Activated T-cell treated with anti-CD3 and anti-CD28 coated beads, Interleukin-2, amount 50 U/mL, for 72 hours (primary cell): ENCODE measurements at places on chromosomes 7 and 10. TPM values are rescaled to one million over a fixed set of nuclear protein-coding genes. Genes with fewer than 3 reads are reported as not detected.

GRCh38 chr10:11697718-11698527 lies 44.3 kb upstream of the ECHDC3 start:
- H3K4me1 ChIP-seq, result no peaks in the 10 kb centered on the region
- peak; percentile 15 for DNase-seq
- H3K36me3 ChIP-seq, result no peaks in the 10 kb centered on the region
- peaks cover 28% of the 10 kb centered on the region for H3K27me3 ChIP-seq
- no peak overlapping the region for H3K27ac ChIP-seq
- H3K4me3 ChIP-seq, result no peak overlapping the region

DNA sequence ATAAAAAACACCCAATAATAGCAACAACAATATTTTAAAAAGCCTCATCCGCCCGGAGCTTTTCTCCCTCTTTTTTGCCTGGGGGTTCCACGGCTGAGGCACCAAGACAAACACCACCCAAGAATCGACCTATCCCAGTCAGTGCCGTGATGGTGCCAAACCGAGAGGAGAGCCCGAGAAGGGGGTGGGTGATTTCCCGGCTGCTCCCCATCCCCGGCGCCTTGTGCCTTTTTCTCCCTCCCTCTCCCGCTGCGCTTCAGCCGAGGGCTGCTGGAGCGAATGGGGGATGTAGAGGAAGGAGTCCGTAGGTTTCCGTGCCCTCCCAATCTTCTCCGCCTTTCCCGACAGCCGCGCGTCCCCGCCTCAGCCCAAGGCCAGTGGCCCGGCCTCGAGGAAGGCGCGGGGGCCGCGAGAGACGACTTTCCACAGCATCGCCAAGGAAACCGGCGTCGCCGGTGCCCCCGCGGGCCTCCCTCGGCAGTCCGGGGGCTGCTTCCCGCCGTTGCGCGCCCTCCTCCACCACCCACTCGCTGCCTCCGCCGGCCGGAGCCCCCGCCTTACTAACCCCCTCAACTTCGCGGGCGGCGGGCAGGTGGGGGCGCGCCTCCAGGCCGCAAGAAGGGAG lies 1.3 kb downstream of the EGR2 start:
- peaks cover 31% of the 10 kb centered on the region for H3K36me3 ChIP-seq
- peak overlapping the region; percentile 95 for H3K27ac ChIP-seq
- H3K27me3 ChIP-seq, result peaks cover 6% of the 10 kb centered on the region
- H3K4me1 ChIP-seq, result peaks cover 76% of the 10 kb centered on the region

GRCh38 chr7:3497796-3498195 lies 196.7 kb downstream of the SDK1 start:
- H3K4me3 ChIP-seq, result no peak overlapping the region
- H3K4me1 ChIP-seq, result peaks cover 23% of the 10 kb centered on the region
- no peak overlapping the region for H3K27ac ChIP-seq
- peaks cover 14% of the 10 kb centered on the region for H3K36me3 ChIP-seq
- no peak for DNase-seq

GRCh38 chr7:40716052-40716451 lies 581.2 kb downstream of the SUGCT start:
- DNase-seq, result no peak
- no peak overlapping the region for H3K27ac ChIP-seq
- H3K36me3 ChIP-seq, result no peaks in the 10 kb centered on the region
- H3K4me1 ChIP-seq, result peaks cover 7% of the 10 kb centered on the region
- H3K4me3 ChIP-seq, result no peak overlapping the region

DNA sequence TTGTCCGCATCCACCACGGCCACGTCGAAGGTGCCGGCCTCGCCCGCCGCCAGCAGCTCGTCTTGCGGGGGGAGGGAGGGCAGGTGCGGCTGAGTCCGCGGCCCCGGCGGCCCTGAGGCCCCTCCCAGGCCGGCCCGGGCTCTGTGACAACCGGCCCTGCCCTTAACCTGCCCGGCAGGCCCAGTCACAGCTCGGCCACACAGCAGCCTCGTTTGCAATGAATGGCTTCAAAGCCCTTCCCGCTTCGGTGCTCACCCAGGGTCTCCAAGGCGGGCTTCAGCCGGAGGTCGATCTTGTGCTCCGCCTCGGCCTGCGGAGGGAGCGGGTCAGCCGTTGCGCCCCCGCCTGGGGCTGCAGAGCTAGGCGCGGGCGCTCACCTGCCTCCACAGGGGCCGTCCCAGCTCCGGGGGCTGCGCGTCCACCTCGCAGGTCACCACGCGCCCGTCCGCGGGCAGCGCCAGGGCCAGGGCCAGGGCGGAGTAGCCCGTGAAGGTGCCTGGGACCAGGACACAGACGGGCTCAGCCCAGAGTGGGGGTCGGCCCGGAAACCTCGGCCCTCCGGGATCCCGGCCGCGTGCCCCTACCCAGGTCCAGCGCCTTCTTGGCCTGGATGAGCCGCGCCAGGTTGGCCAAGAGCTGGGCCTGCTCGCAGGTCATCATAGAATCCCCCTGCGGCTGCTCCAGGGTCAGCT lies 928 bp downstream of the COMTD1 start:
- H3K27me3 ChIP-seq, result no peaks in the 10 kb centered on the region
- no peak overlapping the region for H3K27ac ChIP-seq
- peaks cover 33% of the 10 kb centered on the region for H3K4me1 ChIP-seq
- DNase-seq, result no peak
- H3K36me3 ChIP-seq, result peaks cover 9% of the 10 kb centered on the region

- DNase-seq, result no peak
- H3K36me3 ChIP-seq, result no peaks in the 10 kb centered on the region
- H3K4me3 ChIP-seq, result no peak overlapping the region
- H3K27me3 ChIP-seq, result peaks cover 11% of the 10 kb centered on the region
- H3K27ac ChIP-seq, result no peak overlapping the region
Observed at GRCh38 chr7:118220583-118220982, 3.9 kb upstream of the ANKRD7 start.

DNA sequence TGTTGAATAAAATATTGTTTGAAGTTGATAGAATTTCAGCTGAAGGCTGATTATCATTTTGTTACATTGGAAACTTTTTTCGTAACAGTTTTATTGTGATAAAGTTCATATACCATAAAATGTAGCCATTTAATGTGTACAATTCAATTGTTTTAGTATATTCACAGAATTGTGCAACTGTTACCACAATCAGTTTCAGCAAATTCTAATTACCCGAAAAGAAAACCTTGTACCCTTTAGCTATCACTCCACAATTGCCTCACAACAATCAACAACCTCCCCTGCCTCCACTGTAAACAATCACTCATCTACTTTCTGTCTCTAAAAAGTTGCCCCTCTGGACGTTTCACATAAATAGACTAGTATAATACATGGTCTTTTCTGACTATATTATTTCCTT lies 179.7 kb upstream of the BET1 start:
- H3K4me3 ChIP-seq, result no peak overlapping the region
- DNase-seq, result no peak
- no peaks in the 10 kb centered on the region for H3K4me1 ChIP-seq
- peaks cover 25% of the 10 kb centered on the region for H3K27me3 ChIP-seq

- H3K27me3 ChIP-seq, result no peaks in the 10 kb centered on the region
- no peak for DNase-seq
- no peaks in the 10 kb centered on the region for H3K36me3 ChIP-seq
- H3K27ac ChIP-seq, result no peak overlapping the region
- H3K4me3 ChIP-seq, result no peak overlapping the region
Observed at GRCh38 chr10:24255115-24255880, 46.4 kb downstream of the KIAA1217 start.

DNA sequence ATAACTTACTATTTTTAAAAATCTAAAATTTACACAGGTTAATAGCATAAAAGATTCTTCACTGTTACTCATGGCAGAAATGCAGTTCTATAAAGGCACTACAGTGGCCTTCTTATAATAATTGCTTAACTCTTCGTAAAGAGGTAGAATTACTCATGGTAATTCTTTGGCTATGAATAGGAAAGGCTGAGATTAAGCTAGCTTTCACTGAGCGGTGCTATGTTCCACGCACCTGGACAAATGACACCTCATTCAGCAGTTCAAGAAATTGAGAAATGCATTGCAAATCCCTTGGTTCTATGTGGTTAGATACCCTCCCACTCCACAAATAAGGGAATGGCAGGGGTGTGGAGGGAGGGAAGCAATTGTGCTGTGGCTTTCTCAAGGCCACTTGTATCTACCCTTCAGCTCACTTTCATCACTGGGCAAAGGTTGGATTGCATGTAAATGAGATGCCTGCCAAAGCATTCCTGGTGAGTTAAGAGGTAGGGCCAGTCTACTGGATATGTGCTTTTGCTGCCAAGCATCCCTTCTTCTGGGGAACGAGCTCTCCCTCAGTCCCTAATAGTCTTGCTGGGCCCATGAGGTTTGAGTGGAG lies 210.9 kb downstream of the TEX36 start:
- H3K4me3 ChIP-seq, result no peak overlapping the region
- DNase-seq, result no peak
- no peaks in the 10 kb centered on the region for H3K36me3 ChIP-seq
- H3K27me3 ChIP-seq, result no peaks in the 10 kb centered on the region
- no peaks in the 10 kb centered on the region for H3K4me1 ChIP-seq
- H3K27ac ChIP-seq, result no peak overlapping the region

- H3K27ac ChIP-seq, result no peak overlapping the region
- H3K4me1 ChIP-seq, result no peaks in the 10 kb centered on the region
- no peak for DNase-seq
- no peak overlapping the region for H3K4me3 ChIP-seq
- H3K36me3 ChIP-seq, result peaks cover 1% of the 10 kb centered on the region
- H3K27me3 ChIP-seq, result no peaks in the 10 kb centered on the region
Observed at GRCh38 chr10:96708456-96708855, 11.9 kb downstream of the PIK3AP1 start.

DNA sequence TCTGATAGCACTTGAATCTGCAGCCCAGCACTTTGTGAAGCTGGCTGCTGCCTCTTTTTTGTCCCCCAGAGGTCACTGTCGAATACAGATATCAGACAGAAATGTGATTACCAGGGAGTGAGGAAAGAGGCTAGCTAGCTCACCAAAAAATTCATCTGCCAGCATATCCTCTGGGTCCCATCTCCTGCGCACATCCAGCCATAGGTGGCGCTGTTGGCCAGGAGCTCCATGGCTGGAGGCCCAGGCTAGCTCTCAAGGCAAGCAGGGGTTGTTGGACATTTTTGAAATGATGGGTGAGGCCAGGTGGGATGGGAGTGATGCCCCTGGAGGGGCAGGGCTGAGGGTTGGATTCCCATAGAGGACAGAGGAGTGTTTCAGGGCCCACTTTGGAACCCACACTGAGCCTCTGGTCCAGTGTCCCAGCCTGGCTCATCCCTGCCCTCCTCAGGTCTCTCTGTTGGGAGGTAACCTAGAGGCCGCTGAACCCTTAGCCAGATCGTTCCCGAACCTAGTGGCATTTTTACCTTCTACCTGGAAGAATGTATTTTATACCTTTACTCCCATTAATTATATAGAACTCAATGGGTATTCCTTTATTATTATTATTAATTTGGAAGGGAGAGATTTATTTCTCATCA lies 14.8 kb downstream of the DPCD start:
- no peak overlapping the region for H3K27ac ChIP-seq
- H3K4me3 ChIP-seq, result no peak overlapping the region
- H3K27me3 ChIP-seq, result no peaks in the 10 kb centered on the region
- DNase-seq, result peak; percentile 82

- peak overlapping the region; percentile 14 for H3K4me3 ChIP-seq
- H3K27ac ChIP-seq, result peak overlapping the region; percentile 12
- DNase-seq, result no peak
- H3K36me3 ChIP-seq, result peaks cover 3% of the 10 kb centered on the region
- H3K27me3 ChIP-seq, result peaks cover 44% of the 10 kb centered on the region
Observed at GRCh38 chr10:49569031-49569631, 30.2 kb upstream of the ERCC6 start.

GRCh38 chr10:10612151-10612550 lies 405.5 kb upstream of the CELF2 start:
- no peak overlapping the region for H3K27ac ChIP-seq
- H3K4me3 ChIP-seq, result no peak overlapping the region
- H3K4me1 ChIP-seq, result no peaks in the 10 kb centered on the region
- H3K27me3 ChIP-seq, result peaks cover 19% of the 10 kb centered on the region

- H3K4me1 ChIP-seq, result no peaks in the 10 kb centered on the region
- H3K36me3 ChIP-seq, result no peaks in the 10 kb centered on the region
- H3K27me3 ChIP-seq, result peaks cover 20% of the 10 kb centered on the region
Observed at GRCh38 chr10:132043861-132044695, 21.7 kb upstream of the JAKMIP3 start.

GRCh38 chr10:77056650-77057049 lies 581.0 kb downstream of the KCNMA1 start:
- no peak overlapping the region for H3K4me3 ChIP-seq
- H3K36me3 ChIP-seq, result no peaks in the 10 kb centered on the region
- H3K27ac ChIP-seq, result no peak overlapping the region
- H3K4me1 ChIP-seq, result no peaks in the 10 kb centered on the region
- no peak for DNase-seq

The GPR146 gene
- total RNA-seq, result 0.91 TPM

The RASA4B gene
- total RNA-seq, result 29.8 TPM

The STX1A gene
- total RNA-seq, result 37.5 TPM

The COL13A1 gene
- total RNA-seq, result not detected

The NPFFR1 gene
- total RNA-seq, result 0.02 TPM

The TMEM254 gene
- 15.8 TPM for total RNA-seq

The ACTL6B gene
- total RNA-seq, result not detected

The SPDYE11 gene
- total RNA-seq, result not detected

The CLCN1 gene
- not detected for total RNA-seq
